ENCODE measurements at places on chromosomes 13 and 19.

DNA sequence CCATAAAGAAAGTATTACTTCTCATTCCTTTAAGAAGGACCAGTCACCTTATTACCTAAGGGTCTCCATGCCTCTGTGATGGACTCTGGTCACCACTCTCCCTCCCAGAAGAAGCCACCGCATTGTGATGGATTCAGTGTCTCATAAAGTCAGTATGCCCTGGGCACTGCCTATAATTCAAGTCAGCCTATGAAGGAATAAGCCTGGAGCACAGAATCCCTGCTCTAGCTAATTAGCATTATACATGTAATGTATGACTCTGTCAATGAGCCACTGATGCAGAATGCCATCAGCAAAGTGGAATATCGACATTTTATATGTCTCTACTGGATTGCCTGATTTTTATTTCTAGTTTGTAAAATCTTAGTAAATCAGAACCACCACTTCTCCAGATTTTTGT, 14.9 kb upstream of the FREM2 start:
- no peak overlapping the region for H3K27ac ChIP-seq
- no peaks in the 10 kb centered on the region for H3K36me3 ChIP-seq
- no peaks in the 10 kb centered on the region for H3K4me1 ChIP-seq
- DNase-seq: no peak
- H3K4me3 ChIP-seq: no peak overlapping the region
- no peaks in the 10 kb centered on the region for H3K27me3 ChIP-seq

DNA sequence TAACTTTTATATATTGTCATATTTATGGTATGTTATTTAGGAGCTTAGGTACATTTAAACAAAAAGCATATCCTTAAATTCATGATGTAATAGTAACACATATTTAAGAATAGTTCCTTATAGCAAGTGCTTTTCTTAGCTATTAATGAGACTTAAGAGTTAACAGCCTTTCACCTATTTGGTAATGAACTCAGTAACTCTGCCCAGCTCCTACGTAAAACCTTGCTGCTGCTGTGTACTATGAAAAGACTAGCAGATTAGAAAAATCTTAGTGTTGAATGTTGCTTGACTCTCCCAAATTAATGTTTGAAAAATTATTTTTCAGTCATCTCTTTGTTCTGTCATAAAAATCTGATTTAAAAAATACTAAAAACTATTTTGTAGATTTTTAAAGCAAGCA, 6.9 kb downstream of the GPR180 start:
- no peak overlapping the region for H3K4me3 ChIP-seq
- no peaks in the 10 kb centered on the region for H3K27me3 ChIP-seq
- no peak overlapping the region for H3K27ac ChIP-seq
- H3K36me3 ChIP-seq: peaks cover 60% of the 10 kb centered on the region
- no peak for DNase-seq

DNA sequence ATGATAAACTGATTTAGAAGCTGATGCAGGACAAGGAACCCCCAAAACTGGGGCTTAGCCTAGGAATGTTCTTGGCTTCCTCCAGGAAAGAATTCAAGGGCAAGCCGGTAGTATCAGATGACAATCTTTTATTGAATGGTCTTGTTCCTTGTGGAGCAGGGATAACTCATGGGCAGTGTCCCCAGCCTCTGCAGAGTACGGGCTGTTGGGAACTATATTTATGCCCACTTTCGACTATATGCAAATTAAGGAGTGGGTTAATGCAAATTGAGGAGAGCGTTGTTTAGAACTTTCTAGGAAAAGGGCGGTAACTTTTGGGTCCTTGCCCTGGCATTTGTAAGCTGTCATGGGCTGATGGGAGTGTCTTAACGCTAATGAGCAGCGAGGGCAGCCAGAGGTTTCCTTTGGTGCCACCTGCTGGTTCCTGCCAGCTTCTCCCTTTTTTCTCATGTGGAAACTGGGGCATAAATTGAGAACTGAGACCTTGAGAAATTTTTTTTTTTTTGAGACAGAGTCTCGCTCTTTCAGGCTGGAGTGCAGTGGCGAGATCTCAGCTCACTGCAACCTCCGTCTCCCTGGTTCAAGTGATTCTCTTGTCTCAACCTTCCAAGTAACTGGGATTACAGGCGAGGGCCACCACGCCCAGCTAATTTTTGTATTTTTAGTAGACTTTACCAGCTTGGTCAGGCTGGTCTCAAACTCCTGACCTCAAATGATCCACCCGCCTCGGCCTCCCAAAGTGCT, 79.4 kb upstream of the ABCC4 start:
- no peak overlapping the region for H3K4me3 ChIP-seq
- H3K36me3 ChIP-seq: no peaks in the 10 kb centered on the region
- no peak overlapping the region for H3K27ac ChIP-seq

DNA sequence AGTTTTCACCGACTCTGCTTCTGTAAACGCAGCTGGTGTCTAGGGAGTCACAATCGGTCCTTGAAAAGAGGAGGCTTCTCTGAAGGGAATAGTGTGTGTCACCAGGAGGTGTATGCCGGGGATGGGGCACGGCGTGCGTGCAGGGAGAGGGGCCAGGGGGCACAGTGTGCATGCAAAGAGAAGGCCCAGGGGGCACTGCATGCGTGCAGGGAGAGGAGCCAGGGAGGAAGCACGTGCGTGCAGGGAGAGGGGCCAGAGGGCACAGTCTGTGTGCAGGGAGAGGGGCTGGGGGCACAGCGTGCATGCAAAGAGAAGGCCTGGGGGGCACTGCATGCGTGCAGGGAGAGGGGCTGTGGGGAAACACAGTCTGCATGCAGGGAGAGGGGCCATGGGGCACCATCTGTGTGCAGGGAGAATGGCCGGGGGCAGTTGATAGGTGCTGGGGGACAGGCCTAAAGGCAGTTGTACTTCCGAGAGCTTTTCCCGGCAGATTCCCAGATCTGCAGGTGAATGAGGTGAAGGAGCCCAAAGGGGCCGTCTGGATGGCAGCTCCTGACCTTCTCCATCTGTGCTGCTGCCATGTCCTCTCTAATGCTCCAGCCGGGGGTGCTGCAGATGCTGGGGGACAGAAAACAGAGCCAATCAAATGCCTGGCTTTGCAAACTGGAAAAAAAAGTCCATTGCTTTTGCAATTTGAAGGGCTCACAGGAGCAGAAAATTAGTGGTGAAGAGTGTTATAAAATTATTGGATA, 36.4 kb downstream of the ATP11A start:
- H3K27me3 ChIP-seq: no peaks in the 10 kb centered on the region
- no peak overlapping the region for H3K27ac ChIP-seq
- H3K36me3 ChIP-seq: no peaks in the 10 kb centered on the region
- H3K4me3 ChIP-seq: no peak overlapping the region
- H3K4me1 ChIP-seq: peaks cover 24% of the 10 kb centered on the region
- DNase-seq: no peak

- peaks cover 3% of the 10 kb centered on the region for H3K36me3 ChIP-seq
- no peaks in the 10 kb centered on the region for H3K27me3 ChIP-seq
- H3K4me1 ChIP-seq: peaks cover 15% of the 10 kb centered on the region
Measured at GRCh38 chr19:34975056-34975455, 11.0 kb upstream of the ZNF792 start.

DNA sequence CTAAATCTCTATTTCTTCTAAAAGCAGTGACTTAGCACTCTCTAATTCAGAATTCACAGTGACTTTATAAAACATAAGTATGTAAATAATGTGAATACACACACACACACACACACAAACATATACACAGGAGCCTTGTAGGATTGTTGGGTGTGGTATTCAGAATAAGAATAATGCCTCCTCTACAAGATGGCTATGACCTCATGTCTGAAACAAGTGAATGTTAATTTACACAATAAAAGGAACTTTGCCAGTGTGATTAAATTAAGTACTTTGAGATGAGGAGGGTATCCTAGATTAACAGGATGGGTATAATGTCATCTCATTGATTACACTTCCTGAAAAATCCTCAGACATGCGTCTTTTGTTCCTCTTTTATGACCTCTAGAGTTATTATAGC, 234.6 kb downstream of the SLITRK6 start:
- H3K27me3 ChIP-seq: no peaks in the 10 kb centered on the region
- no peak overlapping the region for H3K27ac ChIP-seq
- no peak overlapping the region for H3K4me3 ChIP-seq
- no peaks in the 10 kb centered on the region for H3K36me3 ChIP-seq
- no peaks in the 10 kb centered on the region for H3K4me1 ChIP-seq

DNA sequence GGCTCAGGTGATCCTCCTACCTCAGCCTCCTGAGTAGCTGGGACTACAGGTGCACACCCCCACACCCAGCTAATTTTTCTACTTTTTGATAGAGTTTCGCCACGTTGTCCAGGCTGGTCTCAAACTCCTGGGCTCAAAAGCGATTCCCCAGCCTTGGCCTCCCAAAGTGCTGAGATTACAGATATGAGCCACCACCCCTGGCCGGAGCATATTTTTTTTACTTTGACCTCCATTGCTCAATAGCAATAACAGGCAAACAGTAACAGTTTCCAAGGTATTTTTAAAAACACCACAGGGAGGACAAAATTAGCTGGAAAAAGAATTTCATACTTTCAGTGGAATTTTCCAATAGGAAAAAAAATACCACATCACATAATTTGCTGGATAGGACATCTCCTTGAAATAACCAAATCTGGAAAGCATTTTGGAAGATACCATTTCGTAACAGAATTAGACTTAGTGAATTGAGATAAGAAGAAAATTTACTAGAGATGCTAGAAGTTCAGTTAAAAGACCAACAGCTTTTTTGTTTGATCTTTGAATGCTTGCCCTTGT, 5.2 kb downstream of the DUXA start:
- H3K27ac ChIP-seq: no peak overlapping the region
- no peak overlapping the region for H3K4me3 ChIP-seq
- H3K27me3 ChIP-seq: no peaks in the 10 kb centered on the region
- DNase-seq: no peak

GRCh38 chr13:46515803-46516202, 37.2 kb upstream of the LRCH1 start:
- no peak for DNase-seq
- no peak overlapping the region for H3K4me3 ChIP-seq
- H3K36me3 ChIP-seq: no peaks in the 10 kb centered on the region
- H3K4me1 ChIP-seq: no peaks in the 10 kb centered on the region
- H3K27me3 ChIP-seq: peaks cover 23% of the 10 kb centered on the region

GRCh38 chr13:29886446-29886845, 36.0 kb upstream of the UBL3 start:
- H3K27me3 ChIP-seq: no peaks in the 10 kb centered on the region
- H3K27ac ChIP-seq: no peak overlapping the region
- no peaks in the 10 kb centered on the region for H3K36me3 ChIP-seq
- peaks cover 9% of the 10 kb centered on the region for H3K4me1 ChIP-seq

DNA sequence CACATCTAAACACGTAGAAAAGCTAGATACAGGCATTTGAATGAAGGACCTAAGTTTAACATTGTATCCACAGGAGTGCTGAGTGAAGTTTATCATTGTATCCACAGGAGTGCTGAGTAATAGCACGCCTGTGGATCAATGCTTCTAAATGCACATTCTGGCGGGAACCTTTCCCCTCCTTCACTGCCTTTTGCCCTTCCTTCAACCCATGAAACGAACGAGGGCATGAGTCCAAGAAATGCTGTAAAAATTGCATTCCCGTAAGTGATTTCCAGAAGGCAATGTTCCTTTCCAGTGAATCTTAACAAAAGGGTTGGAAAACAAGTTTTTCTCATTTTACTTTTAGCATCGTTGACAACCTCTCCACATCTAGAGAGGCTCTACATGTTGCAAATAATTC, 88.1 kb downstream of the ZDHHC20 start:
- H3K4me1 ChIP-seq: no peaks in the 10 kb centered on the region
- H3K36me3 ChIP-seq: peaks cover 10% of the 10 kb centered on the region
- no peaks in the 10 kb centered on the region for H3K27me3 ChIP-seq

DNA sequence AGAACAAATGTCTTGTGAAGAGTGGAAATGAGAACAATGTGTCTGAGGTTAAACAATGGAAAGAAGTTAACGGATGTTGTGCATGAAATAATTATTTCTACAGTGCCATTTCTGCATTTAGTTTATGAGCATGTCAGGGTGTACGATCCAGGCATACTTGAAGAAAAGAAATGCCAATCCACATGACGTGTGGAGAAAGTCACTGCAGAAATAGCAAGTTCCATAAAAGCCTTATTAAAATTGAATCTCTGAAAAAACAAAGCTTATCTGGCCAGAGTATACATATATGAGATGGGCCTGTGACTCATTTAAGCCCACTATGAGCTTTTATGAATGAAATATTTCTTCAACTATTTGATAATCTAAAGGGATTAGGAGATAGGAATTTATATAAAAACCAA, 426.1 kb downstream of the EFNB2 start:
- H3K4me1 ChIP-seq: no peaks in the 10 kb centered on the region
- H3K27me3 ChIP-seq: no peaks in the 10 kb centered on the region
- no peaks in the 10 kb centered on the region for H3K36me3 ChIP-seq
- DNase-seq: no peak
- no peak overlapping the region for H3K4me3 ChIP-seq

DNA sequence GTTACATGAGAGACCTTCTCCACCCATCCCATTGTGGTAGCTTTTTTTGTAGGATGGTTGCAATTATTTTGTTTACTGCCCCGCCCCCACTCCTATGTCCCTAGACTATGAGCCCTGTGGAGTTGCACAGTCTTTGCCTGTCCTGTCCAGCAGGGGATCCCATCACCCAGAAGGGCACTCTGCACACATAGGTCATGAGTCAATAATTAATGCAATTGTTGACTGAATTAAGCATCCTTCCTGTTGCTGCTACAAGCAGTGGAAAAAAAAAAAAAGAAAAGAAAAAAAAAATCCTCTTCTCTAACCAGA, 14.2 kb downstream of the C19orf81 start:
- DNase-seq: no peak
- no peak overlapping the region for H3K27ac ChIP-seq
- H3K4me1 ChIP-seq: peaks cover 2% of the 10 kb centered on the region
- H3K27me3 ChIP-seq: peaks cover 18% of the 10 kb centered on the region
- H3K4me3 ChIP-seq: no peak overlapping the region

DNA sequence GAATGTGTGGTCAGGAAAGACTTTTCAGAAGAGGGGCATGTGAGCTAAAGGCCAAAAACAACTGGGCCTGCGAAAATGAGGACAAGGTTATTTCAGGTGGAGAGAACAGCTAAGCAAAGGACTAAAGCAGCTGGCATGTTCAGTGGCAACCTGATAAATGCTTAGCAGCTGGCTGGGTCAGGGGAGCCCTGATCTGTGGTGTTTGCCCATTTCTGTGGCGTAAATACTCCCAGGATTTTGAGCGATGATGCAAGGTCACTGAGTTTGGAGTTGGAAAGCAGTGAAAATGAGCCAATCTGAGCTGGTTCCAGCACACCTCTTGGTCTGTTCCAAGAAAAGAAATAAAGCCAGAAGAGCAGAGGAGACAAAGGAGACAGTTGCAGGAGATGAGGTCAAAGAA, 704.3 kb downstream of the UQCRFS1 start:
- H3K36me3 ChIP-seq: no peaks in the 10 kb centered on the region
- no peak overlapping the region for H3K27ac ChIP-seq
- DNase-seq: no peak
- H3K4me3 ChIP-seq: no peak overlapping the region
- no peaks in the 10 kb centered on the region for H3K27me3 ChIP-seq

DNA sequence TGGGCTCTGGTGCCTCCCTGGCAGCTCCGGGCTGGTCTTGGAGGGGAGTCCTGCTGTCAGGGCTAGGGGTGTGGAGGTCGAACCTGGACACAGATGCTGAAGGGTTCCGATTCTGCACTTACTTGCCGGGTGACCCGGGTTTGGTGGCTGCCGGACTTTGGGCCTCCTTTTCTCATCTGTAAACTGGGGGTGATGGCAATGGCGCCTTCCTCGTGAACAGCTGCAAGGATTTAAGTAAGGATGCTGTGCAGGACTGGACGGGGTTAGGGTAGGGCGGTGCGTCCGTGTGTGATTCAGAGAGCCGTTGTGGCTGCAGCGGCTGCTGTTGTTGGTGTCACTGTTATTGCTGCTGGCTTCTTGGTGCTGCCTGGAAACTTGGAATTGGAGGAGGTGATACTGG, 2.4 kb downstream of the HPN start:
- H3K4me3 ChIP-seq: no peak overlapping the region
- DNase-seq: no peak
- no peaks in the 10 kb centered on the region for H3K36me3 ChIP-seq
- H3K4me1 ChIP-seq: peaks cover 28% of the 10 kb centered on the region
- peaks cover 9% of the 10 kb centered on the region for H3K27me3 ChIP-seq

All from activated CD4-positive, alpha-beta memory T cell treated with anti-CD3 and anti-CD28 coated beads, Interleukin-2, amount 10 ng/mL, durations not matched to agents 7 days and 5 days (primary cell).